Foreskin fibroblast (primary cell): ENCODE measurements at places on chromosomes 7 and 10.

- no peak for DNase-seq
These were observed 249.3 kb upstream of the POM121L12 start for GRCh38 chr7:52786174-52786573.

DNA sequence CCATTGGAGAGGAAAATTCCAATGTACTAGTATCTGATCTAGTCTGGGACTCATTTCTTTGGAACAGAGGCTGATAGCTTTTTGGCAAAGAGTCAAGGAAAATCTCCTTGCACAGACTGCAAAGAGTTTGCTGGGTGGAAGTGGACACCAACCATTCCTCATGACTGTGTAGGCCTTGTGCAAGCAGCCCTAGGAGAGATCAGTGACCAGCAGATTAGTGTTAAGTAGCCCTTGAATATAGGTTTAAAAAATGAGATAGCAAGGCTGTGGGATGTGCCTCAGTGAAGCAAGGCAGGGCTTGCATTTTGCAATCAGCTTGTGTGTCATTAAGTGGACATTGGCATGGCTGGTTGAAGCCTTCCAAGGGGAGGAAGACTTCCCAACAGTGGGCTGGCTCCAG, 341.6 kb downstream of the PLXNA4 start:
- DNase-seq, result peak; percentile 2

DNA sequence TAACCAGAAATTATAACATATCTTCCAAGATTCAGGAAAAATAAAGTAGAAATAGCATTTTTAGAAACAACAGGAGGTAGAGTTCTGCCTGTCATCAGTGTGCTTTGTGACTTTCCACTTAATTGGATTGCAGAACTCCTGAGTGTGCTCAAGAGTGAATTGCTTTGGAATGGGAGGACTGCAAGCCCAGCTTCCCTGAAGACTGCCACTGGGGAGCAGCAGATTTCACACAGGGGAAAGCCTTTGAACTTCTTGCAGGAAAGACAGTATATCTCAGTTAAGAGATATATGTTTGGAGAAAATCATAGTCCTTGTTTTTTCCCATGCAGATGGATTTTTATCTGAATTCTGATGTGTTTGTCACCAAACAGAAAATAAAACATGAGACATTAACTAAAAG, 124.5 kb downstream of the TMEM168 start:
- peak; percentile 78 for DNase-seq

DNA sequence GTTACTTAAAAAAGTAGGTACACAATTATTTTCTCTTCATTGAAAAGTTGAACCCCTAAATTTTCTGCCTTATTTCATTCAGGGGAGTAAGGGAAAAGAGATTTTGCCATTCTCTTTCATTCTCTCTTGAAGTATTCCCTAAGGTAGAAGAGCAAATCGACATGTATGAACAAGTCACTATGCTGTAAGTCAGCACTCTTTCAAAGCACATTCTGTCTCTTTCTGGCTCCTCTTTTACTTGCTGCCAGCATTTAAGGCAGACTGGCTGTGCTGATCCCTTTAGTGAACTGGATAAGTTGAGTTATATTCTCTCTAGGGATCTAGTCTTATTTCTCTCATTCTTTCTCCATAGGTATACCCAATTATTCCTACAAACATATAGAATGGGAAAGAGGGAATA, 222.3 kb upstream of the ZWINT start:
- DNase-seq, result no peak

DNA sequence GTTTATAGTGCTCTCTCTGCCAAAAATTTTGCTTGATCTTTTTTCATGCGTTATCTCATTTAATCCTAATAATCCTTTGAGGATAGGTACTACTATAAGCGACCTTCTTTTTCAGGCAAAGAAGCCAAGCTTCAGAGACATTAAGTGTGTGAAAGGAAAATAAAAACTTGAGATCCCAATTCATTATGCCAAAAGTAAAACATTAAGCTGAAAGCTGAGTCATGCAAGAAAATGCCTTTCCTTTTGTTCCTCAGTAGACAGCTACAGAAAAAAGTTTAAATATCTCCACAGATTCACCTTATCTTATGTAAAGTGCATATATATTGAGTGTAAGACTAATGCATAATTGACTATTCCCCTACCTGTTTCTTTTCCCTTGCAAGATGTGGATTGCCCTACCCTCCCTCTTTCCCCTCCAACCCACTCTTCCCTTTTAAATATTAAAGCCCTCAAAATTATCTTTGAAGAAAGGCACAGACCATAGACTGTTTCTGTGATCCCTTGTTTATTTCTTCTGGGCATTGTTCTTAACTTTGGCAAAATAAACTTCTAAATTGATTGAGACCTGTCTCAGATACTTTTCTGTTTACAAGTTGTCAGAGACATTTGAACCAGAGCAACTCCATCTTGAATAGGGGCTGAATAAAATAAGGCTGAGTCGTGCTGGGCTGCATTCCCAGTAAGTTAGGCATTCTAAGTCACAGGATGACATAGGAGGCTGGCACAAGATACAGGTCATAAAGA, 1139.9 kb upstream of the LRRN3 start:
- DNase-seq, result no peak

DNA sequence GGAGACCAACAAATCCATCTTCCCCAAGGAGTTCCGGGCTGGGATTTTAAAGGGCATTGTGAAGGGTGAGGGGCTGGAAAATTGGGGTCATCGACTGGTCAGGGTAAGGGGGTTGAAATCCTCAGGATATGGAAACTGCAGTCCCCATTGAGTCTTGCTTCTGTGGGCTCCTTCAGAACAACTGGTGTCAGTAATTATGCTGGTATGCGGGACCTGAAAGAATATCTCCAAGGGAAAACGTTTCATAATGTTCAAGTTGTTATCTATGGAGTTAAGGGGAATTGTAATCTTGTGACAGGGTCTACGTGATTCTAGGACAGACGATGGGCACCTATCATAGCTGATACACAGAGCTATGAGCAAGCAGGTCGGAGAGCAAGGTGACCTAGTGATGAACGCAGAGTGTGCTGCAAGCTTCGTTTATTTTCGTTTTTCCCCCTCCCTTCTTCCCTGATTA, 494 bp upstream of the RHBDD2 start:
- DNase-seq, result no peak

GRCh38 chr10:63256009-63256773, 123.1 kb downstream of the NRBF2 start:
- DNase-seq, result no peak

- DNase-seq, result no peak
These were observed 60.3 kb upstream of the ZC3HAV1 start for GRCh38 chr7:139169816-139170215.

DNA sequence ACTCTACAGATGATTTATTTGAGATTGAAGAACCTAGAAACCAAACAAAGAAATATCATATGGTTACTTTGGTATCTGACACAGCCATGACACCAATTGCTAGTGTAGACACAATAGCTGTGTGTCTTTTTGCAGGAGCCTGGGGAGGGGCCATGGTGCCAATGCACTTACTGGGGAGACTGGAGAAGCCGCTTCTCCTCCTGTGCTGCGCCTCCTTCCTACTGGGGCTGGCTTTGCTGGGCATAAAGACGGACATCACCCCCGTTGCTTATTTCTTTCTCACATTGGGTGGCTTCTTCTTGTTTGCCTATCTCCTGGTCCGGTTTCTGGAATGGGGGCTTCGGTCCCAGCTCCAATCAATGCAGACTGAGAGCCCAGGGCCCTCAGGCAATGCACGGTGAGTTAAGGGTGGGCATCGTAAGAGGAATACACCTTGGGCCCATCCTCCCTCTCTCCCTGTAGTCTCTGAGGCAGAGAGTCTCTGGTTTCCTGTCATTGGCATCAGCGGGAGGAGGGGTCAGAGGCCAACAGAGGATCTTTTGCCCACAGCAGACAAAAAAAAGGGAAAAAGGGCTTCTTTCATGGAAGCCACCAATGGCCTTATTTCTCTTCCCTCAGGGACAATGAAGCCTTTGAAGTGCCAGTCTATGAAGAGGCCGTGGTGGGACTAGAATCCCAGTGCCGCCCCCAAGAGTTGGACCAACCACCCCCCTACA, 1.2 kb downstream of the TMEM139 start:
- DNase-seq, result no peak
